Smooth muscle cell of bladder (primary cell): ENCODE measurements at places on chromosomes 7 and 10. TPM values are rescaled to one million over a fixed set of nuclear protein-coding genes. Genes with fewer than 3 reads are reported as not detected.

The LCOR gene
- 8.4 and 13.0 TPM in 2 replicates for total RNA-seq

The IGFBP1 gene
- 0.14 TPM in 1 of 2 replicates, not detected in the other for total RNA-seq

The PSTK gene
- 4.3 and 4.7 TPM in 2 replicates for total RNA-seq

The TMEM229A gene
- not detected in 2 replicates for total RNA-seq

The GIMAP8 gene
- 0.09 TPM in 1 of 2 replicates, not detected in the other for total RNA-seq

The ZNF727 gene
- total RNA-seq = 0.28 TPM in 2 replicates

The EPHB6 gene
- 0.65 and 2.6 TPM in 2 replicates for total RNA-seq

The LIPM gene
- total RNA-seq = not detected in 2 replicates

The RBP3 gene
- under 0.01 TPM in 1 of 2 replicates, not detected in the other for total RNA-seq
